Left lobe of liver (tissue), 2 donors: ENCODE measurements at places on chromosomes 6 and 20. TPM values are rescaled to one million over a fixed set of nuclear protein-coding genes. Genes with fewer than 3 reads are reported as not detected.

GRCh38 chr20:58219342-58219700 is 9.1 kb downstream of the ANKRD60 start:
- no peak for DNase-seq

GRCh38 chr20:536426-537010 is 7.1 kb downstream of the CSNK2A1 start:
- no peak for DNase-seq

DNA sequence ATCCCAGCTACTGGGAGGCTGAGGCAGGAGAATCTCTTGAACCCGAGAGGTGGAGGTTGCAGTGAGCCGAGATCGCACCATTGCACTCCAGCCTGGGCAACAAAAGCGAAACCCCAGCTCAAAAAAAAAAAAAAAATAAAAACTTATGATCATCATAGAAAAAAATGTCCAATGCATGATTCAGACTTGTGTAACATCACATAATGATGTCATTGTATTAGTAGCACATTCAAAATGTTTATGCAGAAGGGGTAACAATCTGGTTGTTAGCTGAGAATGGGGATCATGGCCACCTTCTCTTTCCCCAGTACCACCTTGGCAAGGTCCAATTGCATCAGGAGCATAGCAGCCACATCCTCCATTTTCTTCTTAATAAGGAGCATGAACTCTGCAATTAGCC is 137.6 kb upstream of the MARCKS start:
- DNase-seq = no peak

DNA sequence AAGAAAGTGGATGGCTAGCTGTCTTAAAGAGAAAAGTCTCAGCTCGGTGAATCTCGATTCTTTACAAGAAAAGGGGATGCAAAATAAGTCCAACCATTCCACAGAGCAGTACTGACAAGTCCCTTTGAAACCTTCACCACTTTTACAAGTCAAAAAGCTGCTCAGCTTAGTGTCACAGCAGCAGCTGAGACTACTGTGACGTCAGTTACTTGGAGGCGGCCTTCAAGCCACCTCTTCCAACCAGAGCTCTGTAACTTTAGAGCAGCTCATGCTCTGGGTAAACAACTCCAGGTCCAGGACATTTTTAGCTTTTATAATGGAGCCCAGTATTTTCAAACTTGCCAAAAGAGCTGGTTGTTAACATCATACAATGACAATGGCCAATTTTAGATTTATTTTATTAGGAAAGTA is at the start of gene KIAA0408:
TSS of gene KIAA0408 (minus strand) at position 159 of the 411 bp plus-strand sequence. CDS start 5,408 bp downstream, outside the sequence.
- no peak for DNase-seq

DNA sequence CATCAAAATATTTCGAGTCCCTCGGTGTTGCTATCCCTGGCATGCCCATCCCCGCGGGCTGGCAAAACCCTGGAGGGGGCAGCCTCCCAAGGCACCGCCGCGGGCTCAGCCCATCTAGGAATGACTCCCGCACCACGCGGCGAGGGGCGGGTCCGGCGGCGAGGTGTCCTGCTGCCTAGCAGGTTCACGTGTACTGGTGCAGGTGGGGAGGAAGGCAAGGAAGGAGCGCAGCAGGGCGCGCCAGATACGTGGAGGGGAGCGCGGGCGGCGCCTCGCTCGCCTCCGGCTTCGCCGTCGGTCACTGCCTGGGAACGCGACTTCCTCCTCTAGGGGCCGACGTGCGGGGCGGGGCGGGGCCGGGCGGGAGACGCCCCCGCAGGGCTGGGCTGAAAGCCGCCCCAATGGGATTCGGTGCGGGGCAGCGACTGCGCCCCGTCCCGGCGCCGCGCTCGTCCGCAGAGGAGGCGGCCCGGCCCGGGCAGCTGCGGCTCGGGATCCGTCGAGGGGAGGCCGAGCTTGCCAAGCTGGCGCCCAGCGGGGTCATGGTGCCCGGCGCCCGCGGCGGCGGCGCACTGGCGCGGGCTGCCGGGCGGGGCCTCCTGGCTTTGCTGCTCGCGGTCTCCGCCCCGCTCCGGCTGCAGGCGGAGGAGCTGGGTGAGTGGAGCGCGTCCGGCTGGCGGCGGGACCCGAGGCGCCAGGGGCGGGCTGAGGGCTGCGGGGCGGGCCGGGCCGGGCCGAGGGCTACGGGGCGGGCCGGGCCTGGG is at the start of gene DCBLD1:
TSS of gene DCBLD1 (plus strand) at position 435 of the 764 bp plus-strand sequence. CDS start at position 543, 108 bp downstream.
- DNase-seq = peak; percentile 88

GRCh38 chr6:75759207-75759606 is 10.2 kb downstream of the MYO6 start:
- no peak for DNase-seq

- DNase-seq = no peak
Observed at GRCh38 chr6:112153926-112154607, 66.7 kb downstream of the FAM229B start.

- DNase-seq = no peak
Observed at GRCh38 chr20:4606051-4606450, 115.7 kb upstream of the PRND start.

- DNase-seq = no peak
Observed at GRCh38 chr6:156634048-156634447, 143.1 kb upstream of the ARID1B start.

GRCh38 chr20:58715391-58715800 is 22.8 kb downstream of the NPEPL1 start:
- DNase-seq = peak; percentile 23

GRCh38 chr20:19212469-19212815 is at the start of gene SLC24A3:
TSS of gene SLC24A3 (plus strand) at chr20:19212642.
- DNase-seq = no peak

DNA sequence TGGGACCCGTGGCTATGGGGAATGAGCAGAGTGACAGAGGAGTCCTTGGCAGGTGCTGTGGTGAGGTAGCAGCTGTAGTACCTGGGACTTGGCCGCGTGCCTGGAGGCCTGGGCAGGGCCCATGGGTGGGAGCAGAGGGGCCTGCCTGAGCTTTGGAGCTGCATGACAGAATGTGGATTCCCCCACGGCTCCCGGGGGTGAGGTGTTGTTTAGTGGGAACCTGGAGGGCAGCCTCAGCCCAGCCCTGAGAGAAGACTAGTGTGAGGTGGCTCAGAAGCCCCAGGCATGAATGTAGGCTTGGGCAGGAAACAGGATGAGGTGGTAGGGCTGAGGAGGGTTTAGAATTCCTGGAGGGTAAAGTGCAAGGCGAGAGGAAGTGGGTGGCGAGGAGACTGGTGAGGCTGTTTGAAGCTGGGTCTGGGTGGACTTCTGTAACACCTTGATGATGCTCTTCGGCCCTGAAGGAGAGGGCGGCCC is 86.5 kb upstream of the SCP2D1 start:
- DNase-seq = no peak

DNA sequence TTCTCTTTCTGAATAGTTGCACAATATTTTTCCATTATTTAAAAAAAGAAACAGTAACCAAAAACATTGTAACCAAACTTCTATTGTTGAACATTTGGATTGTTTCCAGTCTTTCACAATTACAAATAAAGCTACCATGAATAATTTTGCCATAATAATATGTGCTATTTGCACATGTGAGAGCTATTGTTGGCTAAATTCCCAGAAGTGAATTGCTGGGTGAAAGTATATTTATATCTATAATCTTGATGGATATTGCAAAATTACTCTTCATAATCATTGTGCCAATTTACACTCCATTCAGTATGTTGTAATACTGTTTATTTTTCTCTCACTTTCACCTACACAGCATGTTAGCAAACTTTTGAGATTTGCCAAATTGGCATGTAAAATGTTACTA is 36.6 kb upstream of the SLC22A16 start:
- no peak for DNase-seq

DNA sequence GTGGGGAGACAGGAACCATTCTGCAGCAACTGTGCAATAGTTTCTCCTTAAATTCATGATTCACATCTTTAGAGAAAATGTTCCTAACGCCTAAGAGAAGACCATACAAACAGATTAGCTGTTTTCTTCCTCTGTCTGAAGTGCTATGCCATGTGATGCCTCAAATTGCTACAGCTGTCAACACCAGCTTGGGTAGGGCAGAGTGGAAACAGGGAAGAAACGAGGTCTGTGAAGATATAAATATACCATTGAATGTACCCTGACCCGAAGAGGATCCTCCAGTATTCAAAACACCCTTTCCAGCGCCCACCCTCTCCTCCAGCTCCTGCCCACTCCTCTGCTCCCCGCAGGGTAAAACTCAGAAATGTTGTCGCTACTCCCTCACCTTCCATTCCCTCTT is 40.3 kb upstream of the PRND start:
- DNase-seq = no peak

DNA sequence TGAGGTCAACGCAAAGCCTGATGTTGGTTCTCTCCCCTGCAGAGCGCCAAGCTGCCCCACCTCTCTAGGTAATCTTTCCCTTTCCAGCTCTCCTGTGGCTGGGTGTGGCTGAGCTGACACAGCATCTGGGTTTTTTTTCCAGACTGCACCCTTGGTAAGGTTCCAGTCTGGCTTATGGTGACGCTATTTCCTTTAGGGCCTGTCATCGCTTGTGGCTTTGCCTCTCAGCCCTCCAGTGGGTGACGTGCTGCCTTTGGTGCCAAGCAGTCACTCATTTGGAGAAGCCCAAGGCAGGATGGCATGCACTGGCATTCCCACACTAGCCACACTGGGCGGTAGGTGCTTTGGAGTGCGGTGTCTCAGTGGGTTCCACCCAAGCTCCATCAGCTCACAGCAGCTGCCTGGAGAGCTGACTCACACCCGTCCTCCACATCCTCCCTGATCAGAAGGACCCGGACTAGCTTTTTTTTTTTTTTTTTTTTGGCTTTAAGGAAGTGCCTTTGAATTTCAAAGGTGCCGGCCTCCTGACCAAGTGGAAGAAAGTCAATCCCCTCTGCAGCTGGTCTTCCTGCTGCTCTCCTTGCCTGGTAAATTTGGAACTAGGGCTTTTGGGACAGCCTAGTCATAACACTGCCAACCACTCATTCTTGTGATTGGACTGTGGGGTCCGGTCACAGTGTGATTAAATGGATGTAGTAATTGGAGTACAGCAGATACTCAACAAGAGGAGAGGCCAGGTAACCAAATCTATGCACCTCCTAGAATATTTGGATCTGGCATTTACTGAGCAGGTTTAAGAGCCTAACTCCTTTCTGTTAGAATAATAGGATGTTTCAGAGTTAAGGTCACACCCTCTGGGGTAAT is 153.6 kb downstream of the CD83 start:
- no peak for DNase-seq

GRCh38 chr6:143885116-143885515 is 20.8 kb downstream of the ZC2HC1B start:
- DNase-seq = no peak

GRCh38 chr6:135905604-135906300 is 54.3 kb downstream of the PDE7B start:
- DNase-seq = no peak

- DNase-seq = no peak
Observed at GRCh38 chr20:10476319-10476724, 41.2 kb downstream of the SLX4IP start.

DNA sequence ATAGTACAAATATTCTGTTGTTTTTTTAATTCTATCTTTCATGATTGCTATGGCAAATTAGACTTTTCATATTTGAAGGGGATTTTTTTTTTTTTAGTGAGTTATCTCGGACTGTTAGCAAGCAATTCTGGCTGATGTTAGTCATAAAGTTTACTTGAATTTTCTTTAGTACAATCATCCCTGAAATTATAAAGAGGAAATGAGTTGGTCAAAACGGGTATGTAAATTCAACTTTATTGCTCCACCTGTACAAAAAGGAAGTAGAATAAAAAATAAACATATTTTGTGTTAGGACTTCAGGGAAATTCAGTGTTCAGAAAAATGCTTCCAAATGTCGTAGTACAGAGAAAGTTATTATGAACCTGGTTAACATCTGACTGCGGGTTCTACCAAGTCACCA is 40.3 kb downstream of the PPP1R14C start:
- DNase-seq = no peak

DNA sequence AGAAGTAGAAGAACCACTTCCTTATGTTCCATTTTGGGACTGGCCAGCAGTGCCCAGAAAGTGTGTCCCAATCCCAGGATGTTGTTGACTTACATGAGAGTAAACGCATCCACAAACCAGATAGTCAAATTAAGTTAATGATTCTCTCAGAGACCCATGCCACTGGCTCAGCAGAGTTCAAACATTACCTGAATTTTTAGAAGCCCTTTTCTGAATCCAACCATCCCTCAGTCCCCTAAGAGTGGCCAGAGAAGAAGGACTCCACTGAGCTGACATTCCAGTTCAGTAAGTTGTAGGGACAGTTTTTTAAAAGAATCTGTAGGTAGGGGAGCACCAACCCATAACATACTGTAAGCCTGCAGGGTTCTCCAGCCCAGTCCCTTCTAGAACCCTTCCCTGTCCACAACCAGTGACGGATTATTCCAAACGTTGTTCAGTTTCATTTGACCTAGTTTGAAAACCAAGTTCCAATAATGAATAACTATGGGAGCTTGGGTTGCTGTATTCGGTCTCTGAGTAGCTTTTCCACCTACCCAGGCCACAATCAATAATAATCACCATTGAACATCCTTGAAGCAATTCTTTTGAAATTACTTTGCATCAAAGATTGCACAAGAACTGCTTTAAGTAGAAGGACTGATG is 153.0 kb downstream of the LPA start:
- DNase-seq = peak; percentile 51

GRCh38 chr6:87794922-87795885 is 93.2 kb upstream of the AKIRIN2 start:
- DNase-seq = no peak

GRCh38 chr20:23537030-23537429 is 31.3 kb downstream of the CST9L start:
- no peak for DNase-seq

The KCNS1 gene
- total RNA-seq = not detected

The MOG gene
- total RNA-seq = not detected

The PLEKHG1 gene
- total RNA-seq = 8.0 TPM

The CDC25B gene
- 12.4 TPM for total RNA-seq

The DNPH1 gene
- total RNA-seq = 80.4 TPM

The C6orf52 gene
- 2.2 TPM for total RNA-seq

The DLK2 gene
- total RNA-seq = not detected

The ADTRP gene
- total RNA-seq = 0.25 TPM

The MMUT gene
- total RNA-seq = 64.0 TPM

The FOXC1 gene
- total RNA-seq = 0.38 TPM

The MEP1A gene
- not detected for total RNA-seq

The DACT2 gene
- 1.5 TPM for total RNA-seq

The NFATC2 gene
- total RNA-seq = 4.6 TPM

The NFKBIE gene
- total RNA-seq = 2.8 TPM

The PRKN gene
- 1.2 TPM for total RNA-seq

The C6orf58 gene
- total RNA-seq = not detected
